CD4-positive, alpha-beta T cell treated with Interferon alpha-2 for 1 hour (primary cell): ENCODE measurements at places on chromosomes 6 and 20.

DNA sequence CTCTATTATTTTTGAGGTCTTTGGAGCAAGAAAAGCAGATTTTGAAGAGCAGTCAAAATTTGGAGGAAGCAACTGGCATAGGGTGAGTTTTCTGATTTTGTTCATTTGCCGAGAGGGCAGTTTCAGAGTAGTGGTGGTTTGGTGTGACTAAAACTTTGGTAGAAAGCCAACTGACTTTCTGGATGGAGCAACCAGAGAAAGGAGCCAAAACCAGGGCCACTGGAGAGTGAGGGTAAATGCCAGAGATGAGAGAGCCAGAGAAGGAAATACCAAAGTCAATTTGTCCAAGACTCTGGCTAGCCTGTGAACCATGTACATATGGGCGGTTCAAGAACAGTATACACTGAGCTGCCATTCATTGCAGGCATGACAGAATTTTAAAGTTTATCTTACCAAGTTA is 40.5 kb upstream of the ZBTB24 start:
- DNase-seq: no peak

GRCh38 chr6:146697921-146698320 is 99.1 kb downstream of the ADGB start:
- DNase-seq: no peak

GRCh38 chr6:2783188-2783963 is 18.2 kb downstream of the WRNIP1 start:
- DNase-seq: no peak

DNA sequence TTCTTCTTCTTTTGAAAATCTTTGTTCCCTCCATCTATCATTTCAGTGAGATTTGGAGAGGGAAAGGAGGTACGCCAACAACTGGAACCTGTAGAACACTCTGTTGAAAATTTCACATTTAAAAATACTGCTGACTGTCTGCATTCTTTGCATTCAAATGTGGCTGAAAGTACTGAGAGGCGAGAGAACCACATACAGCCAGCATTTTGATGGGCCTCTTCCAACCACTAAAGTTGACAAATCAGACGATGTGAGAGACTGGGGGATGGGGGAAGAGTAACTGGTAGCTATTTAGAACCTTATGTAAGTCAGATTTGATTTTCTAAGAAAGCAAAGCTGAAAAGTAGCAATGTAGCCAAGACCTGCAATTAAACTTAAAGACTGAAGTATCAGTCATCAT is 77.5 kb downstream of the FKBP5 start:
- peak; percentile 52 for DNase-seq

- DNase-seq: no peak
Measured at GRCh38 chr6:31896856-31897611, 464 bp downstream of the EHMT2 start.

- DNase-seq: no peak
Measured at GRCh38 chr6:41527721-41528408, 18.3 kb upstream of the FOXP4 start.

GRCh38 chr20:56202493-56203077 is 45.9 kb upstream of the MC3R start:
- DNase-seq: no peak

- no peak for DNase-seq
Measured at GRCh38 chr6:136360783-136361182, 71.1 kb upstream of the BCLAF1 start.

- no peak for DNase-seq
Measured at GRCh38 chr20:11921321-11921720, 3.6 kb downstream of the BTBD3 start.

GRCh38 chr6:46331461-46331860 is 159.8 kb downstream of the RCAN2 start:
- no peak for DNase-seq

GRCh38 chr6:132937466-132937906 is 123.1 kb downstream of the RPS12 start:
- no peak for DNase-seq

GRCh38 chr6:161701056-161701455 is 427.2 kb upstream of the AGPAT4 start:
- no peak for DNase-seq

GRCh38 chr20:16314320-16314719 is 258.9 kb downstream of the KIF16B start:
- no peak for DNase-seq

DNA sequence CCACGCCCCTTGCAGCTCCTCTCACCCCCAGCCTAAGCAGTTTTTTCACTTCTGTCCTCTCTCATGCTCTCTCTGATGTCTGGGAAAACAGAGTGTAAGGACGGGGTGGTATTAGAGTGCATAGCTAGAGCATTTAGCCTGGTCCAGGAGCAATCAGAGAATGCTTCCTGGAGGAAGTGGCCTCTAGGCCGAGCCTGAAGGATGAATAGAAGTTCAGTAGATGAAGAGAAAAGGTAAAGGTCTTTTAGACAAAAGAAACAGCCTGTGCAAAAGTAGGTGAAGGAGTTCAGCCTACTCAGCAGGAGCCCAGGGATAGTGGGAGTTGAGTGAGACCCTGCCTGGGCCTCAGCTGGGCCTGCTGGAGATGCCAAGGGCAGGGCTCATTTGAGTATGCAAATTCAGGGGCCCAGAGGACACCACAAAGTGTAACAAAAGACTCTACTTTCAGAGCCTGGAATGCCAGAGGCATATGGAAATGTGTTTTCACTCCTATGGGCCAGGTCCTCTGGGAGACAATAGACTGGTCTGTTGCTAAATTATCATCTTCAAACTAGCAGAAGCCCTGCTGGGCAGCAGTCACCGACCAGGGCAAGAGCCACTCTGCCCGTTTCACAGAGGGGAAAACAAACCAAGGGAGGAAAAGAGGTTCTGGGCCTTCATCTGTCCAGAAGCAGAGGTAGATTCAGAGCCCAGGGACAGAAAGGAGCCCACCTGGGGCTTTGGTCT is 19.7 kb upstream of the TM9SF4 start:
- no peak for DNase-seq

DNA sequence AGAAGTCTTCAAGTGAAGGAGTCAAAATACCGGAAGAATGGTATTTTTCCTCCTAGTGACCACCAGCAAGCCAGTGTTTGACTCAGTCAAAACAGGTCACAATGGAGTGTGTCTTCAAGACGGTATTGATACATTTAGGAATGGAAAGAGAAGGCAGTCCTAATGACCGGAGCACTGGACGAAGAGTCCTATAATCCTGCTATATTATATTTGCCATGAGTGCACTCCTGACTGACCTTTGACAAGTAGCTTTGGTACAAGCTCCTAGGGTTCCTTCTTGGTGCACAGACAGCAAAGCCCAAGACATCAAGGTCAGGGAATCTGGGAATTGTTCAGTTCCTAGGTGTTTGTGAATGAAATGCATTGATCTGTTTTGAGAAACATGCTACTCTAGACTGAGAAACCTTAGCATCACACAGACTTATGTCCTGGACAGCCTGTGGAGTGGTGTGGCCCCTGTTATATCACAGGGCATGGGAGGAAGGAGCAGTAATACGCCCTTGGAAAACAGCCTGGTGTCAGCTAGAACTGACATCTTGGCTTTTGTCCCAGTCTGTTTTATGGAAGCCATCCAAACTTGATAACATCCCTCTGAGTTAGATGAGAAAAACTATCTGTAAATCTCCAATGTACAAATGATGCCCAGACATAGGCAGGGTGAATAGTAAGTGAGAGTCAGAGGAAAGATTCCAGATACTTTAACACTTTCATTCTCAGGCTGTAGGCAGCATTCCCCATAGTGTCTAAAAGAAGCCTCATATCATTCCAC is 18.5 kb downstream of the NOX3 start:
- no peak for DNase-seq

- DNase-seq: no peak
Measured at GRCh38 chr20:40639132-40639531, 49.9 kb downstream of the MAFB start.

DNA sequence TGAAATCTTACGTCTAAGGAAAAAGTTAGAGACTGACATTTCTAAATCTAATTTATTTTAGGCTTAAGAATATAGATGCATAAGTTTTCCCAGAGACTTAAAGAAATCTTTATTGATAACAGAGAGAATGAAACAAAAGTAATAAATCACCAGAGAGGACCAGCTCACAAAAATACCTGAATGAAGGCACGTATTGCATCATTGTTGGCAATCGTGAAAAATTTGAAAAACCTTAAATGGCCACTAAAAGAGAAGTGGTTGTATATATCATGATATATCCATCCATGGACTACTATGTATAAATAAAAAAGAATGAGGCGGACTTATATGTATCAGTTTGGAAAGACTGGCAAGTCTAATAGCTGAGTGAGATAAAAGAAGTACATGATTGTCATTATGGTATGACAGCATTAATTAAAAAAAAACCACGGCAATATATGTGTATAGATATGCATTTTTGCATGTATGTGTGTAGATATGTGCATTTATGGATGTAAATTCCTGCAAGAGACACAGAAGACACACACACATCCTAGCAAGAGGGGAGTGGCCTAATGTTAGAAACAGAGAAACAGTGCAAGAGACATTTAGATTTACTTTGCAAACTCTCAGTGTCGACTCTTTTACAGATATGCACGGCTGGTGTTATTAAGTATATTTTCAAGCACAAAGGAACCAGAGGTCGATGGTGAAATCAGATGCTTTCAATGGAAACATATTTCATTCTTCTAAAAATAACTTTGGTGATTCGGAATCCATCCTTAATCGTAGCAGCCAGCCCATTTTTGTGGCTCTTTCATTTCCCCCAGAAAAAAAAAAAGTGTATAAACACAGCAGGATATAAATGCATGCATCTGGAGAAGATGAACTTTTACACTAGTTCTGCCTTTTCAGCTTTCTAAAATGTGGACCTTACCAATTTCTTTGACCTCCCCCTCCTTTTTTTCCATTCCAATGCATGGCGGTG is 156.1 kb upstream of the SALL4 start:
- DNase-seq: no peak

DNA sequence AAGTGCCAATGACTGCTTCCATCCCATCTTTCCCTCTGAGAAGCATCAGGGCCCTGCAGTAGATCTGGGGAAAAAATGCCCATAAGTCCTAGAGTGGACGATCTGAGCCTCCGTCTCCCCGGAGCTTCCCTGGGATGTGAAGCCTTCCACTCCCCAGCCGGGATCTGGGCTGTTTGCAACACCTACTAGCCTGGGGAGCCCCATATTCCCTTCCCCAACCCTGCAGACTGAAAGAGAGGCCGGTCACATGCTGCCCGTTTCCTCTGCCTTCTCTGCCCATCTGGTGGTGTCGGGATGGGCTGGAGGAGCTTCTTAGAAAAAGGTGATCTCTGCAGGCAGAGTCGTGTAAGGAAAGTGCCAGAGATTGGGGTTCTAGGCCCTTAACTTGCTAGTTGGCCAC is 1.1 kb downstream of the SNPH start:
- no peak for DNase-seq

- DNase-seq: no peak
Measured at GRCh38 chr20:56795492-56795891, 166.4 kb downstream of the TFAP2C start.

DNA sequence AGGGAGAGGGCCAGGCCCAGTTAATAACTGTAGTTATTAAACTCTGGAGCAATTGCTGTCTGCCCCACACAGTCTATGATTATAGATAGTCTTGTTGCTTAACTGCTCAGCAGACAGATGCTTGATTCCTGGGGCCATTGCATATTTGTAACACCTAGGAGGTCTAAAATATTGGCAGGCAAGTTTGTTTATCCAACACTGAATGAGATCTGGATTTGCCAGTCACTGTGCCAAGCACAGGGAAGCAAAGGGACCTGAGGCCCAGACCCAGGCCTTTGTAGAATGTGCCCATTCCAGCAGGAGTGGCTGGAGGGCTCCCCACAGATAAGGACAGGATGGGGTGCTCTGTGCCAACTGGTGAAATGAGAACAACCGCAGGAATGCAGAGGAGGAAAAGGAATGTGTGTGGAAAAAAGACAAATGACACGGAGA is 17.6 kb upstream of the ENTPD6 start:
- DNase-seq: no peak

GRCh38 chr20:5469111-5469510 is 152.4 kb upstream of the PROKR2 start:
- no peak for DNase-seq

GRCh38 chr20:21376626-21377025 is 20.7 kb downstream of the NKX2-4 start:
- DNase-seq: no peak

GRCh38 chr6:122701666-122702065 is 77.8 kb upstream of the FABP7 start:
- DNase-seq: no peak

DNA sequence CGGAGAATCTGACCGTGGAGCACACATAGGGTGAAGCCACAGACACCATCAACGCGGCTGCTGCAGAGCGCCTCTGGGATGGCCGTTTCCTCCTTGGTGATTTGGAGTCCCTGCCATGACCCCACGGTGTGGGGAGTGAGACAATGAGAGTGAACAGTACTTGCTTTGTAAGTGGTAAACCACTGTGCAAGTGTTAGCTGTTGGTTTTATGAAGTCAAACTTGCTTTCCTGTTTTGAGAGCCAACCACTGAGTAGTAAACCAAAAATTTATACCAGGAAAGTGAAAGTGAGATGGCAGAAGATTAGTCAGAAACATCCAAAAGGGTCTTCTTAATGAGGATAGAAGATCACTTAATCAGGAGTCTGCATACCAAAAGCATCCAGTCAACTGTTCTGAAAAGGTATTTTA is 160.7 kb downstream of the FOXC1 start:
- peak; percentile 37 for DNase-seq

- peak; percentile 46 for DNase-seq
Measured at GRCh38 chr6:26197933-26198721, 110.9 kb downstream of the HFE start.

GRCh38 chr6:157090736-157091135 is 232.6 kb downstream of the TMEM242 start:
- no peak for DNase-seq

GRCh38 chr20:48486065-48486464 is 341.7 kb downstream of the PREX1 start:
- no peak for DNase-seq

GRCh38 chr6:170027647-170028043 is 263.2 kb downstream of the DLL1 start:
- DNase-seq: no peak

DNA sequence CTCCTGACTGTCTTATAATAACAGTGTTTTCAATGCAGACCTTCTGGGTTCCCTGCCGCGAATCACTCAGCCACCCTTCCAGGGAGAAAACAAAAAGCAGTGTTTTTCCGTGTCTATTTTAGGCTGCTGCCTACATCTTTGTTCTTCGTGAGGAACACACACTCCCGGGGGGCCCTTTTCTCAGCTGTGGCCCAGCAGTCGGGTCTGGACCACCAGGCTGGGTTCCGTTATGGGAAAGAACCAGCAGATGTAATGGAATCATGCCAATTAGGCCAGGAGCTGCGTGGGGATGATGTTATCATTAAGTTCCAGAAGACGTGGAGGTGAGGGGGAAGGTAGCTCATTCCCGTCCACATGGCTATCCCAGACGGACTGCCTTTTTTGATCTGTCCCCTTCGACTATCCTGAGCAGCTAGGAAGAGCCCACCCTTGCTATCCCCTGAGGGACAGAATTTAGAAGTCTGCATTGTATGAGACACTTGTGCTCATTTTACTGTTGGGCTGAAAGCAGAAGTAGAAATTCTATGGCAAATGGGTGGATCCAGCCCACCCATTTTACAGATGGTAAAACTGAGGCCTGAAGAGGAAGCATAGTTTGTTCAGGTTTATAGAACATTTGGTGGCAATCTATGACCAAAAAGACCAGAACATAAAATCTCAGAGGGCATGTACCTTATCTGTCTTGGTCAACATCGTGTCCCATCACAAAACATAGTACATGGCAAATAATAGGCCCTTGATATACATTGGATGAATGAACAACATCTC is 54.5 kb downstream of the KCNB1 start:
- DNase-seq: no peak
